ENCODE measurements at places on chromosomes 3 and 15.

DNA sequence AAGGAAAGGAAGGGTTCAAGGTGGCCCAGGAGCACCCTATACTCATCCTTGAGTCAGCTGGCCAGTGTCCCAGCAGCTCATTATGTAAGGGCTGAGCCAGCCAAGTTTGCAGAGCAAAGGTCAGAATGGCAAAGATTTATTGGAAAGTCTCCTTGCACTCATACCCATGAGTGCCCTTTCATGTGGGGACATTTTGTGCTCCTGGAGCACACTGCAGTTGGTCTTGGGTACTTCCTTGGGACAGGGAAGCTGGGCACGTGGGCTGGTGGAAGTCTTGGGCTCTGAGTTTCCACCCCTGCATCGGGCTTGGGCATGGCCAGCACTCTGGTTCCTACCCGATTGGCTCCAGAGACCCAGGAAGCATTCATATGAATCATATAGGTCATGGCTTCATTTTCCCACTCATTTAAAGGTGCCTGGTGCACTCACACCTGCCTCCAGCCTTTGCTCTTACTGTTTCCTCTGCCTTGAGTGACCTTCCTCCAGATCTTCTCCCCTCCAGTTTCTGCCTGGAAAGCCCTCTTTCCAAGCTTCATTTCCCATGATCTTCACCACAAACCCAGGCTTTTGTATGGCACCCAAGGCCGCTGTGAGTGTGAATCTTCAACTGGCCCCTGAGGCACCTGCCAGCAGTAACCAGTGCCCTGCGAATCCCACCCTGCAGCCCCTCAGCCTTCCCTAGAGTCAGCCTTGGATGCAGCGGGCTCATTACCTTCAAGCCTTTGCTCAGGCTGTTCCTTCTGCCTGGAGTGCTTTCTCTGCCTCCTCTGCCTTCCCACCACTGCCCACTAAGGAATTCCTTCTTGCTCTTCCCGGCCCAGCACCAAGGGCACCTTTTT, 10.5 kb upstream of the PRKCD start:
- no peak for DNase-seq

DNA sequence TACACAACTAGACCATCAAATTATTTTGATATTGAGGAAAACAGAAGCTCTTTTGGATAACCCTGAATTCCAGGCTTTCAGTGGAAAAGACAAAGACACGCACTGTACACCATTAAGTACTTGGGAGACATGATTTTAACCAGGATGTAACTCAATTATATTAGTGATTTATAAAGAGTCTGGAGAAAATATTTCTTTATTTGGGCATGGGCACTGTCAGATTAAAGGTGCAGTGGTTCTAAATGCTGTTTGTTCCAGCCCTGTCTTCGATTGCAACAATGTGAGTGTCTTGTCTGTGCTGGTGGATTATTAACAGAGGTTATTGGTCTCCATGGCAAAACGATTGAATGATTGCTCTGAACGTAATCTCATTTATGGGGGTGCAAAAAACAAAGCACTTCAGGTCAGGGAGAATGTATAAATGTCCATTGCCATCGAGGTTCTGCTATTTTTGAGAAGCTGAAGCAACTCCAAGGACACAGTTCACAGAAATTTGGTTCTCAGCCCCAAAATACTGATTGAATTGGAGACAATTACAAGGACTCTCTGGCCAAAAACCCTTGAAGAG, at the start of gene TM4SF4:
Gene TM4SF4 (plus strand): TSS at position 448 of the 568 bp plus-strand sequence. CDS start 181 bp downstream, outside the sequence.
- no peak for DNase-seq

GRCh38 chr3:177147790-177148189, 49.5 kb downstream of the TBL1XR1 start:
- DNase-seq: no peak

- no peak for DNase-seq
Measured at GRCh38 chr3:48966876-48967361, 23.1 kb upstream of the P4HTM start.

GRCh38 chr3:127698691-127699415, 26.1 kb downstream of the ABTB1 start:
- no peak for DNase-seq

- DNase-seq: no peak
Measured at GRCh38 chr3:197258168-197258755, 40.1 kb downstream of the DLG1 start.

DNA sequence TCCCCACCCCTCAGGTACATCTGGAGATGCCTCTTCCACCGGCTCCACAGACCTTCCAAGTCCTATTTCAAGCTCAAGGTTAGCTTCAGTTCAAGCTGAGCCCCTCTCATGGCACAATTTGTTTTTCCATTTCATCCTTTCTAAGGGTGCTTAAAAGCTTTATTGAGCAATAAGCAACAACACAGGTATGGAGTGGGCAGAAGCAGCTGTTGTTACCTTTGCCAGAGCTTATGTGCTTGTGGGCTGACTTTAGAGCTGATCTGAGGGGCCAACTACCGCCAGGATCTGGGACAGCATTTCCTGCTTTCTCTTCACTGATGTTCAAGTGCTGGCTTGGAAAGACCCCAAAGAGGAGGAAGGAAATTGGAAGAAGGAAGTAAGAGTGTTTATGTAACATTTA, 140.0 kb upstream of the KLHL25 start:
- DNase-seq: no peak

DNA sequence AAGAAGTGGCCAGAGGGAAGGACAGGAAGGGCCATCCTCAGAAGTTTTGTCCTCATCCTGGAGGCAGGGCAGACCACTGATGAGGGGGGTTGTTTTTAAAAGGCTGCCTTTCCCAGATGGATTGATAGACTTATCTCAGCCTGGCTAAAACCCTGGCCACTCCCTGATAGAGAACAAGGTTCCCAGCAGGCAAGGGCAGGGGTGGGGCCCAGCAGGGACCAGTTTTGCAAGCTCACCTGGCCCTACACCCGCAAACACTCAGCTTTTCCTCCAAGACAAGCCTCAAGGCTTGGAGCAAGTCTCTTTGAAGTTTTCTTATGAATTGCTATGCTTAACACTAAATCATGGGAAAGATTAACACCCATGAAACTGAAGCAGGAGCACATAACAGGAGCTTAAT, 9.1 kb downstream of the LIPC start:
- no peak for DNase-seq

DNA sequence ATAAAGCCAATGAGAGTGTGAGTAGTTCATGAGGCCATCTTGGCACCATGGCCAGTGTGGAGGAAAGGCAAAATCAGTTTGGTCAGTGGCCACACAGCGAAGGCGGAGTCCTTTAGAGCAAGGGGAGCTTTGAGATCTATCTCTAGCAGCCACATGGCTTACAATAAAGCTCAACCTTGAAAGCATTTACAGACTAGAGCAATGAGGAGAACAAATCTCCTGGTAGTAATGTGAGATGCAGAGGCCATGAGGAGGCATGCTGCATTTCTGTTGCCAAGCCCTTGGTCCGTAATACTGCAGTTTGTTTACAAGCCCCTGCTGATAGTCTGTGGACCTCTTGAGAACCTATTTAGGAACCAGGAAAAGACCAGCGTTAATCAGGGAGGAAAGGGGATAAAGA, 381.5 kb upstream of the C2CD4B start:
- DNase-seq: no peak

DNA sequence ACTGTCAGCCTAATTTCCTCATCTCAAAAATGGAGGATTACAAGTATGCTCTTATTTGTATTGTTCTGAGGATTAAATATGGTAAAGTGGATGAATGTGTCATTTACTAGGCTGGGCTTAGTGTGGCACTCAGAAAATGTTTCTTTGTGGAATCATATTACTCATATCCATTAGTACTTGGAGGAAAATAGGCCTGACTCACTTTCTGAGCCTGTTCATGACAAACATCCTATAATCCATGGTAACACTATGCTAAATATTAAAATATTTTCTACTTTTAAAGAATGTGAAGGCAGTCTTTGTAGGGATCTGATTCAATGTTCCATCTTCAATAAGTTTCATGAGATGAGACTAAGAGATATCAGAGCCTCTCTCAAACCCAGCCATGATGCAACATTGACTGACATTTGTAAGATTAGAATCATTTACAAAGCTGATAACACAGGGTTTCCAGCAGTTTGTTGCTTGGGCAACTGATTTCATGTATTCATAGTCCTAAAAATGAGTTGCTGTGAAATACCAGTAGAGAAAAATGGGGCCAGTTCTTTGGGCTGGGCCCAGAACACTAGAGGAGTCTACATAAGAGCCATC, 1048.5 kb downstream of the NTRK3 start:
- no peak for DNase-seq

DNA sequence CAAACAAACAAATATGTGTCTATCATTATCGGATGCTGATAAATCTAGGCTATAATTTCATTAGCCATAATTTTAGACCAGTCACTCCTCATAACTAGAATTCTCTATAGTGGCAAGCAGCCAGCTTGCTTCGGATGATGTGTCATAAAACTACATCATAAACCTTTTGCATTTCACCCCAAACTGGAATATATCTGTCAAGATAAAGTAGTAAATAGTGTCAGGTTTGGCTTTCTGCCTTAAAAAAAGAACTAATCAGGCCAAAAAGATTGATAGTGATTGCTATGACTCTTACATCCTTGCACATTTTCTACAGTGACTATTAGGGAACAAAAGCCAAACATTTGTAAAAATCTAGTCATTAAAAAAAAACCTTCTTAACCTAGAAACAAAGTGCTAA, 51.0 kb downstream of the DPPA2 start:
- no peak for DNase-seq

GRCh38 chr15:72923289-72923688, 129.0 kb upstream of the NEO1 start:
- DNase-seq: no peak

DNA sequence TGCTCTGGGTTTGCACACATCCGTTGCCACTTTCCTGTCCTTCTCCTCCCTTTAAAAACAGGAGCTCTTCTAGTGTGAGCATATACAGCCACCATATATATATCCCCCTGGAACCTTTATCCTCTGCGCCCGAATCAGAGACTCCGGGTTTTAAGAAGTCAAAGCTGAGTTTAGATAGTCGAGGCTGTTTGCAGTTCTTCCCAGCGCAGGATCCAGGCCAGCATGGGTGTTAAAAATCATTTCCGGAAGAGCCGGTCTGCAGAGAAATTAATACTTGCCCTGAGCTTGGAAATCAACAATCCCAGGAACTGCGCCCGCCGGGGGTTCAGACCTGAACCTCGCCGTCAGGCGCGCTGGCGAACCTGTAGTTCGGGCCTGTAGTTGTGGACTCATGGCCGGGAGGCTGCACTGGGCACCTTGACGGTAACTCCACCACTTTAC, 2.3 kb downstream of the SHOX2 start:
- DNase-seq: no peak

GRCh38 chr15:64246364-64247189, 83.8 kb upstream of the PPIB start:
- DNase-seq: no peak

- DNase-seq: no peak
Measured at GRCh38 chr15:30984542-30984941, 6.9 kb downstream of the MTMR10 start.

- no peak for DNase-seq
Measured at GRCh38 chr3:110199588-110199943, 862.2 kb upstream of the DPPA4 start.

GRCh38 chr3:21705769-21706168, 45.2 kb downstream of the ZNF385D start:
- DNase-seq: no peak

GRCh38 chr3:97257942-97258697, 443.7 kb downstream of the EPHA6 start:
- no peak for DNase-seq

DNA sequence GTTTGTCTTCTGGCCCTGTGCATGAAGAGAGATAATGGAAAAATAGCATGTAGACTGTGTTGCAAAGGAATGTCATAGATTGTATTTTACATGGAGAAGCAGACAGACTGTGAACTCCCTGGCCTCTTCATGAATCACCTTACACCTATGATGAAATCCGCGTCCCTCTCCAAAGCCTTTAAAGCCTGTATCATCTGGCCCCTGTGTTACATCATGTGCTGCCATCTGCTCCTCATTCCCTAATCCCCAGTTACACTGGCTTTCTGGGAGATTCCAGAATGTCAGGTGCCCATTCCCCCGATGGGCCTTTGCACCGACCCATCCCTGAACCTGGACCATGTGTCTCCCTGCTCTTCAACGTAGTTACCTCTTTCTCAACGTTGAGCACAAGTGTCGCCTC, 190.8 kb downstream of the ADAMTSL3 start:
- DNase-seq: no peak

DNA sequence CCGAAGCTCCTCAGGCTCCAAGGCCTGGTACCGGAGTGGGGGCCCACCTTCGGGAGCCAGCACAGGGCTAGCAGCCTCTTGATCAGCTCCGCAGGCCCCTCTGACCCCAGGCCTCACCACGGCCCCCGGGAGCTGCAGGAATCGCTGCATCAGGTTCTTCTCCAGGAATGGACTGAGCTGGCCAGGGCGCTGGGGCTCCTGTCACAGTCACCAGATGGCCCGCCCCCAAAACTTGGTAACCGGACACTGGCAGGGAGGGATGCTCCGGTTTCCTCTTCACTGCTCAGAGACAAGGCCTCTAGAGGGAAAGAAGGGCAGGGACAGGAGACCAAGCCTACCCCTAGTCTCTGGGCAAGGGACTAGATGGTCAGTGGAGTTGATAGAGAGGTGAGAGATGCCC, 9.9 kb downstream of the AP3B2 start:
- DNase-seq: no peak

GRCh38 chr15:77180270-77180669, 109.4 kb upstream of the TSPAN3 start:
- DNase-seq: no peak

- no peak for DNase-seq
Measured at GRCh38 chr15:62779036-62779770, 263.3 kb upstream of the TPM1 start.

GRCh38 chr3:193841581-193841980, 248.6 kb downstream of the OPA1 start:
- no peak for DNase-seq

GRCh38 chr3:104436506-104436905, 930.2 kb upstream of the ALCAM start:
- DNase-seq: no peak

DNA sequence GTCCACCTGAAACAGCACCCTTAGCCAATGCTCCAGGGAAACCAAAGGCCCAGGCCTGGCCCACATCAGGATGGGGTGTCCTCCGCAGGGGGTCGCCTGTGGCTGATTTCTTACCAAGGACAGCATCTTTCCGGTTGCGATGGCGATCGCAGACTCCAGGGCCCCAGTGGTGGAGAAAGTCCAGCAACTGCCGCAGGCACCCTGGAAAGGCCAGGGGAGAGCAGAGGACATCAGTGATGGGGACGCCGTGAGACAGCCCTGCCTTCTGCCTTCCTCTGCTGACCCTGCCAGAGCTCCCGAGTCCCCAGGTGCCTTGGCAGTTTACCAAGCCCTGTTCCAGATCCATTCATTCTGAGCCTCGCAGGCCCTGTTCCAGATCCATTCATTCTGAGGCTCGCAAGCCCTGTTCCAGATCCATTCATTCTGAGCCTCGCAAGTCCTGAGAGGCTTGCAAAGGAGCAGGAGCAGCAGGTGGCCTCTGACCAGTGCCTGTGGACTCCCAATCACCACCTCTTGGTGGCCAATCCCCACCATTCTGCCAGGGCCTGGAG, 12.5 kb downstream of the CTSH start:
- no peak for DNase-seq

- no peak for DNase-seq
Measured at GRCh38 chr3:157388976-157389375, 47.7 kb upstream of the PTX3 start.

GRCh38 chr15:81492969-81493645, 119.1 kb upstream of the TMC3 start:
- no peak for DNase-seq
